ENCODE measurements at places on chromosomes 4 and X.

DNA sequence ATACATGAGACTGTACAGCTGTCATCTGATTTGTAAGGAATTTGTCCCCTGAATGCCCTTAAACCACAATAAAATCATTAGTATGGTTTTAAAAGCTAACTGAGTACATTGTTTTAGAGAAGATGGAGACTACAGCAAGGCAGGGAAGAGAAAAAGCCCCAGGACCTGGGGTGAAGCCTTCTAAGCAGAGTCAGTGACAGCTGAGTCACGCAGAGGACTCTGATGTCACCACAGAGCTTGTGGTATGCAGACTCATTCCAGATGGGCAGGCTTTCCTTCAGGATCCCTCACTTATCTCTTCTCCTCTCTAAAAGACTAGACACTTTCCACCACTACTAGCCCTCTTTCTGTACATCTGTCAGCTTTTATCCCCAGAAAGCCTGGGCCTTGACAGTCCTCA is 97.1 kb upstream of the ATOH1 start:
- no peak for DNase-seq

- DNase-seq: no peak
Measured at GRCh38 chr4:110533940-110534339, 58.0 kb downstream of the ENPEP start.

- no peak for DNase-seq
Measured at GRCh38 chrX:65674204-65674893, 6.9 kb downstream of the MSN start.

- no peak for DNase-seq
Measured at GRCh38 chrX:109623997-109624396, 975 bp downstream of the KCNE5 start.

- DNase-seq: no peak
Measured at GRCh38 chr4:560731-561291, 15.3 kb downstream of the TMEM271 start.

GRCh38 chrX:133374874-133375387 is 40.4 kb downstream of the GPC4 start:
- no peak for DNase-seq

DNA sequence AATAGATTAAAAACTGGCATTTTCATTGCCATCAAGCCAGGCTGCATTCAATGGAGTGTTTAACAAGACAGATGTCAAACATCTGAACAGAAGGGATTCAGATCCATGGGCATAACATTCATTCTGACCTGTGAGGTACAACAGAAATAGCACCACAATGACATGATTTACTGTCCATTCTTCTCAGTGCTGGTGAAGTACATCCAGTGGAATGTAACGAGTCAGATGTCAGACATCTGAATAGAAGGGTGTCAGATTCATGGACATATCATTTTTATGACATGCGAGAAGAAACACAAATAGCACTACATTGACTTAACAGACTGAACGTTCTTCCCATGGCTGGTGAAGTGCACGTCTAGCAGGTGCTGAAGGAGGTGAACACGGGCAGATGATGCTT is 186.4 kb downstream of the PPP4R3C start:
- DNase-seq: no peak

- DNase-seq: no peak
Measured at GRCh38 chr4:121154103-121154515, 10.0 kb downstream of the TNIP3 start.

- DNase-seq: no peak
Measured at GRCh38 chrX:154824638-154825037, 9.8 kb downstream of the SMIM9 start.

GRCh38 chr4:133594390-133595207 is 445.5 kb downstream of the PCDH10 start:
- DNase-seq: no peak

GRCh38 chr4:127509155-127509554 is 123.6 kb upstream of the INTU start:
- DNase-seq: no peak

DNA sequence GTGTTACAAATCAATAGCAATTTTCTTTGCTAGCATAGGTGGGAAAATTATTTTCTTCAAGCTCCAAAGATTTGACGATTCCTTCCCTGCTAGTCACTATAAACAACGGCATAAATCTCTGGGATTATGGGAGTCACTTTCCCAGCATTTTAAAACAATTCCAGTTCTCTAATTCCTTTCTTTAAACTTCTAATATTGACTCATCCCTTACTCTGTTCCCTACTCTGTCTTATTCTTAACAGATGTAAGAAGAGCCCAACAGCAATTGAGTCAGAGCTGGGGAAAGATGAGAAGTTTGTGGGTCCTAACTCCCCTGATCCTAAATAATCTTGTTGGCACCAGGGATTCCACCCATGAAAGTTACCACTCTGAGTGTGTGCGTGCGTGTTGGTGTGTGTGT is 47.4 kb upstream of the IL21 start:
- DNase-seq: no peak

DNA sequence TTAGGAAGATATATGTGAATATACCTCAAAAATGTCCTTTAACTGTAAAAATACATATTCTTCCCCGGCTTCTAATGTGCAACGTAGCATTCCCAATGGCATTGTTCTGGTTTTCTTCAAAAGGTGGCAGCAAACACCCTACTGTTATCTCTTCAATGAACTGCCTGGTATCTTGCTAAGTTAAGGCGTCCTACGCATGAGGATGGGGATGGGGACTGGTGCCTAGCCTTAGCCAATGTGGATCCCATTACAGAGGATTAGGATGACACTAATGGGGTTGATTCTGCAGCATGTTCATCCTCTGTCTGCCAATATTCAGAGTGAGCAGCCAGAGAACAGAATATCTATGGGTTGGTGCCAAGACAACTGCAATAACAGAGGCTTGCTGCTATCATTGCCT is 334.9 kb upstream of the ADGRL3 start:
- DNase-seq: no peak

GRCh38 chr4:161314371-161314770 is 849.4 kb downstream of the FSTL5 start:
- DNase-seq: no peak

GRCh38 chr4:147994491-147995385 is 262.9 kb downstream of the ARHGAP10 start:
- DNase-seq: no peak

GRCh38 chrX:139680356-139680755 is 27.6 kb downstream of the MCF2 start:
- DNase-seq: no peak

GRCh38 chrX:138691186-138691585 is 20.3 kb downstream of the FGF13 start:
- DNase-seq: no peak

GRCh38 chr4:13176741-13177142 is 307.4 kb downstream of the RAB28 start:
- DNase-seq: no peak

- DNase-seq: no peak
Measured at GRCh38 chr4:89158884-89159503, 47.7 kb downstream of the TIGD2 start.

DNA sequence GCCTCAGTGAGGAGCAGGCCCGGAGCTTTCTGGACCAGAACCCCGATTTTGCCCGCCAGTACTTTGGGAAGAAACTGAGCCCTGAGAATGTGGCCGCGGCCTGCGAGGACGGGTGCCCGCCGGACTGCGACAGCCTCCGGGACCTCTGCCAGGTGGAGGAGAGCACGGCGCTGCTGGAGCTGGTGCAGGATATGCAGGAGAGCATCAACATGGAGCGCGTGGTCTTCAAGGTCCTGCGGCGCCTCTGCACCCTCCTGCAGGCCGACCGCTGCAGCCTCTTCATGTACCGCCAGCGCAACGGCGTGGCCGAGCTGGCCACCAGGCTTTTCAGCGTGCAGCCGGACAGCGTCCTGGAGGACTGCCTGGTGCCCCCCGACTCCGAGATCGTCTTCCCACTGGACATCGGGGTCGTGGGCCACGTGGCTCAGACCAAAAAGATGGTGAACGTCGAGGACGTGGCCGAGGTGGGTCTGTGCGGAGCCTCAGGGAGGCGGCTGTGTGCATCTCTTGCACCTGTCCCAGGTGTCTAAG is 323 bp downstream of the PDE6B start:
- DNase-seq: no peak

- DNase-seq: no peak
Measured at GRCh38 chr4:67765928-67766327, 11.7 kb upstream of the GNRHR start.

DNA sequence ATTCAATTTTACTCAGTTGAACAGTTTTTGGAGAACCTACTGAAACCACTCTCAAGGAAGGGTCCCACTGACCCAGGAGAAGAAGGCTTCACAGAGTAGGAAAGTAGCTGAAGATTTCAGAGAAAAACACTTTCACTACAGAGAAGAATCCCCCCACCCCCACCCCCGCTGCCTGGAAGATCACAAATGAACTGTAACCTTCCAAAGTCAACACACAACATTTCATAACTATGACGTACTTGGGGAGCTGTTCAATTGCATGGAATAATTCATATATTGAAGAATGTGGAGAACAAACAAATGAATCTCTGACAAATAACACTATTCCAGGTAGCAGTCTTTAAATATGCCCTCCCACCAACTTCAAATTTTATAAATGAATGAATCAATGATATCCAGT is 86.1 kb upstream of the STS start:
- no peak for DNase-seq

GRCh38 chrX:97310373-97310772 is 426.7 kb downstream of the RPA4 start:
- no peak for DNase-seq

- no peak for DNase-seq
Measured at GRCh38 chr4:1772853-1773538, 20.1 kb upstream of the FGFR3 start.

DNA sequence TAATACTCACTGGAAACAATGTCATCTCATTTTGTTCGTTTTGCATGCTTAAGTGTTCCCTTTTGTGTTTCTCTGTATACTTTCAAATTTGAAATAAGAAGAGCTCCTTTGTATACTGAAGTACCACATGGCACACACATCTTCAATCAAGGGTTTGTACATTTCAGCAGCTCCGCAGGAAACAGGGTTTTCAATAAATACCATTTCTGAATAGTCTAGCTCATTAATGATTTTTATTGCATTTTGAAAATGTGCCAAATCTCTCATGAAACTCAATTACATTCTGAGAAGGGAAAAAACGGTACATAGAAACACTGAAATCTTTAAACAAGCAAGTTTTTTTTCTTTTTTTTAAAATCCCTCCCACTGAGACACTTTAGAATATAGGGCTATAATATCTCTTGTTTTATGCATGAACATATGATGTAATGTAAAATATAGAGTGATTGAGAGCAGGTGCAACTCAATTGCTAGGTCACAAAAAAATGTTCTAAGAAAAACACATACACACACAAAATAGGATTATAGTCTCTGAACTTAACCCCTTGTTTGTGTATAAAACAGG is 914.2 kb upstream of the PCDH7 start:
- DNase-seq: no peak

DNA sequence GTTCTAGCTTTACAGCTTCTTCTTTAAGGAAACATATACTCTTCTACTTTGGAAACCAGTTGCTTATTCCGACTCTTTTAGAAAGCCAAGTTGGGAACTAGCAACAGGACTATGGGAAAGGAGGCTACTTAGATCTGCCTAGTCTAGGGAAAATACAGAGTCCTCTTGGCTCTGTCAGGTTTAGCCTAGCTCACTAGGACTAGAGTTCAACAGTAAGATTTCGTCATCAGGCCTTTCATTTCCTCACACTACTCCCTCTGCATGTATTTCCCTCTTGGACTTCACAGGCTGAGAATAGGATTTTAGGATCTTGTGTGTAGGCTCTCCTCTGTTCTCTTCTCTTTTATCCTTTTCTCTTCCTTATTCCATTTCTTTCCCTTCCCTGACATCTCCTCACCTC is 409.8 kb downstream of the AR start:
- DNase-seq: no peak

DNA sequence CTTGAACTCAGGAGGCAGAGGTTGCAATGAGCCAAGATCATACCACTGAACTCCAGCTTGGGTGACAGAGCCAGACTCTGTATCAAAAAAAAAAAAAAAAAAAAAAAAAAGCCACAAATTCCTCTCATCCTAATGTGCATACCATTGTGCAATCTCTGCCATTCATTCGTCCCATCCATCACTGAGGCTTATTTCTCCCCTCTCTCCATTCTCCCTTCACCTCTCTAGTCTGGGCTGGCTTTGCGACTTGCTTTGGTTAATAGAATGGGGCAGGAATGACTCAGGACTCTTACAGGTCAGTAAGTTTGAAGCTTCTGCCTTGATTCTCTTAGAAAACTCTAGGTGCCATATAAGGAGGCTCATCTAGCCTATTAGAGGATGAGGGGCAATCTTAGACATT is 60.3 kb upstream of the DDX3X start:
- no peak for DNase-seq

DNA sequence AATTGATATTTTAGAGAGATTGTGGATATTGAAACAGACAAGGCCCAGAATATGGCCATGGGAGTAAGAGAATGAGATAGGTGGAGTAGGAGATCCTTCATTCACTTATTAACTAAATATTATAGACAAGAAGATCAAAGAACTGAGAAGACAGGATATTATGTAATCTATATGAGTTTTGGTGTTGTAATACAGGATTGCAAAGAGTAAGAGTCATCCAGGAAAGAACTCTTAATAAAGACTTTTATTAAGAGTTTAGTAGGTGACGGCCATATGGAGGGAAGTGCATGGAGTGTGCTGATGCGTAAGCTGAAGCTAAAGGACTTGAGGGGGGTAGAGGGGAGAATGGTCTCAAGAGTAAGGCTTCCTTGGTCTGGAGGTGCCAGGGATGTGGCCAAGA is 153.7 kb downstream of the VEGFC start:
- DNase-seq: no peak

GRCh38 chrX:153776120-153776599 is 4.7 kb upstream of the SRPK3 start:
- DNase-seq: no peak

DNA sequence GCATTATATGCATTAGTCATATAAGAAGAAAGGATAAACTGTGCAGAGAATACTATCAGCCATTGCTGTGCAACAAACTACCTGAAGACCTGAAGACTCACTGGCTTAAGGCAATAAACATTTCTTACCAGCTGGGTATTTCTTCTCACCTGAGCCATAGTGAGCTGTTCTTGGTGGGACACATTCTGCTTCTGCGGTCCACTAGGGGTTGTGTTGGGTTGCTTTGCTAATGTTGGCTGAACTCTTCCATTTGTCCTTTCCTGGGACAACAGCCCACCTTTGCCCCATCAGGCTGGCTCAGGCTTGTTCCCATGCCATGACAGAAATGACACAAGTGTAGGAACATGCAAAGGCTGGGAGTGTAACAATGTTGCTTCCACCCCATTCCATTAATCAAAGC is 388.6 kb downstream of the PCDH7 start:
- no peak for DNase-seq

DNA sequence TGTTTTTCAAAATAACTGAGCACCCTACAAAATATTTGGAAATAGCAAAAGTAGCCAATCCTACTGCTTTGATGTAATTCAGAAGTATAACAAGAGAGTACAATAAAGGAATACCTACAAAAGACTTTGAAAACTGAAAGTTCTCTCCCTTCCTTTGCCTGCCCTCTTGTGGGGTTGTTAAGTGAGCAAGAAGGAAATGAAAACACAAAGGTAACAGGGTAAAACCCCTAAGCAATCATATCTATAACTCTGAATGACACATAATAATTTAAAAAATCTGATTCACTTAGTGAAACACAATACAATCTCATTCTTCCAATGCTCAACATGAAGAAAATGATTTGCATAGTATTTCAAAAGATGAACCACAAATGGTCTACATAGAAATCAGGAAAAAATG is 98.2 kb downstream of the FRYL start:
- DNase-seq: no peak

- no peak for DNase-seq
Measured at GRCh38 chr4:153528705-153529485, 62.7 kb downstream of the TMEM131L start.

- no peak for DNase-seq
Measured at GRCh38 chr4:169222761-169223160, 48.0 kb downstream of the SH3RF1 start.

All from central memory CD8-positive, alpha-beta T cell (primary cell).